Esophagus muscularis mucosa (tissue), 4 donors: ENCODE measurements at places on chromosomes 6 and 20.
A peak's percentile ranks its signal among the peaks of the same experiment; 100 is the strongest.

GRCh38 chr6:159981403-159982245, 12.7 kb downstream of the IGF2R start:
- DNase-seq = peak; percentile 74

- DNase-seq = no peak
These were observed 72.8 kb downstream of the CD83 start for GRCh38 chr6:14190191-14190928.

DNA sequence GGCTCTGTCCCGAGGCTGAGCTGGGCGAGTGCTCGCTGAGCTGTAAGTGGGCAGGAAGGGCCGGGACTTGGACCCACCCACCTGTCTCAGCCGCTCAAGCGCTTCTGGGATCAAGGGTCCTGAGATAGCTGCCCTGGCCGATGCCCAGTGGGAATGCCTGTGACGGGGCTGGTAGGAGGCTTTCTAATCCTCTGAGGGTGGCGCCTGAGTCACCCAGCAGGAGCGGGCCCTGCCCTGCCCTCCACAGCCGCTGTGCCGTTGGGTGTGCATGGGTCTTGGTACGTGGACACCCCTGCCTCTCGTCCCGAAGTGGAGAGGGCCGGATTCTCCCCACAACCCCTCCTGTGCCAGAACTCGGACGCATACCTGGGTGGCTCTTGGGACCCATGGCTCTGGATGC, 43.1 kb upstream of the GATA5 start:
- no peak for DNase-seq

DNA sequence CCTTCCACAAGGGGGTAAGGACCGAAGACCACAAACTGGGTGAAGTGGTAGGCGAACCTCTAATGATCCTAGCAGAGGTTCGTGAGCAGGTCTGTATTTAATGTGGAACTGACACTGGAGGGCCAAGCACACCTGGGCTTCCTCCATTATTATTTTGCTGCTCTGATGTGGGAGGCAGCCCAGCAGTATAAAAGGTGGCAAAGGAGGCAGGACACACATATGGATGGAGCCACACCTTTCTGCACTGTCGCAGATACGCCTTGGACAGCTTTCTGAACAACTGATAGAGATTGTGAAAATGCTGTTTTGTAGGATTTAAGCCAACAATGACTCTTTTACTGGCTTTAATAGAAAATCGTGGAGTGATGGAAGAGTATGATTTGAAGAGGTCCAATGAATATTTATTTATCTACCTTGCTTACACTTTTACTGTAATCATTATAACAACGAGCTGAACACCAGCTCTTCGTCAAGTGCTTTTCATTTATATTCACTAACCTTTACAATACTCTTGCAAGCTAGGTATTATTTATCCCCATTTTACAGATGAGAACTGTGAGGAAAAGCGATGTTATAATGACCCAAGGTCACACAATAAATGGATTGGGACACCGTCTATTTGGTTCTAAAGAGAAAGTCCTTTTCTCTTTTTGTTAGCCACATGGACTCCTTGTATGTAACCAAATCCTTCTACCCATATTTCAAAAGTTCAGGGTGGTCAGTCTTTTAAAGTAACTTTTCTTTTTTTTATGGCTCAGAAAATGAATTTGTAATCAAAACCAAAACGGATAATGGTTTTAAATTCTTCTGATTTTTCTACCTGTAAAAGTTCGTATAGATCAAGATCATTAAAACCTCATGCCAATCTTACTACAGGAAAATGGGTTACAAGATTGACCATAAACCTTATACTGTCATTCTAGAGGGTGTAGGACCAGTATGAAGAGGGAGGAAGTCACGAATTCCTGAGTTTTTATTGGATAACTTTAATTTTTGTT, 116.9 kb downstream of the UTRN start:
- DNase-seq = no peak

GRCh38 chr6:98116455-98116854, 717.9 kb upstream of the POU3F2 start:
- no peak for DNase-seq

DNA sequence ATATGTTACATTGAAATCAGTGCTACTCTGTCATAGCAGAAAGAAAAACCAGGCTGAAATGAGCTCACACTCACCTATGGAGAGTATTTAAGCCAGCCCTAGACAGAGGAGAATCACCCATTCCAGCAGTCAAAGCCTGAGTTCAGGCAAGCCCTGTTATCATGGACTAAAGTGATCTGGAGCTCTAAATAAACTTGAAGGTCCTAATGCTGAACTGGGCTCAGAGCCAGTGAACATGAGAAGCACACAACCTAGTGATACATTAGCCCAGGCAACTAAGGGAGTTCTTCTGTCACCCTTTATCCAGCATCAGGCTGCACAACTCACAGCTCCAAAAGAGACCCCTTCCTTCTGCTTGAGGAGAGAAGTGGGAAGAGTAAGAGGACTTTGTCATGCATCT, 425.0 kb downstream of the COL12A1 start:
- no peak for DNase-seq

- no peak for DNase-seq
These were observed 150.8 kb upstream of the RNF24 start for GRCh38 chr20:4165984-4166725.

DNA sequence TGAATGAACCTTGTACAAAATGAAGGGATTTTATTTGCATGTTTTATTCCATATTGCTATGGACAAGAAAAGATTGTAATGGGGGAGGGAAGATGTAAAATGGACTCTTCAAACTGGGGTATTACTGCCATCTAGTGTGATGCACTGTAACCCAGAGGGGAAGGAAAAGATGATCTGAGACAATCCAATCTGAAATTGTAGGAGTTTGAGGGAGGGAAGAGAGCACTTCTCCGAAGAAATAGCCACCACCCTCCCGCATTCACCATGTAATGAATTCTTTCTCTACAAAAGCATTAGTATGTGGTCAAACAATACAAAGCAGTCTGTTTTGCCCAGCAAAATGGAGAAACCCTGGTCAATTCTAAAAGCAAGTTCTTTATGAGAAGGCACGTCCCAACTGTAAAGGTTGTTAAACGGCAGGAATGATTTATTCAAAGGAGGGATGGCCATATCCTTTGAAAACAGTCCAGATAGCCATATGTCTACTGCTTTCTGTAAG, 679.5 kb upstream of the NRSN1 start:
- no peak for DNase-seq

- DNase-seq = no peak
These were observed 18.5 kb upstream of the ZSCAN9 start for GRCh38 chr6:28206527-28206926.

- no peak for DNase-seq
These were observed 6.8 kb downstream of the NRN1 start for GRCh38 chr6:5999688-6000608.

GRCh38 chr6:108564178-108564577, 3.5 kb downstream of the FOXO3 start:
- DNase-seq = no peak

DNA sequence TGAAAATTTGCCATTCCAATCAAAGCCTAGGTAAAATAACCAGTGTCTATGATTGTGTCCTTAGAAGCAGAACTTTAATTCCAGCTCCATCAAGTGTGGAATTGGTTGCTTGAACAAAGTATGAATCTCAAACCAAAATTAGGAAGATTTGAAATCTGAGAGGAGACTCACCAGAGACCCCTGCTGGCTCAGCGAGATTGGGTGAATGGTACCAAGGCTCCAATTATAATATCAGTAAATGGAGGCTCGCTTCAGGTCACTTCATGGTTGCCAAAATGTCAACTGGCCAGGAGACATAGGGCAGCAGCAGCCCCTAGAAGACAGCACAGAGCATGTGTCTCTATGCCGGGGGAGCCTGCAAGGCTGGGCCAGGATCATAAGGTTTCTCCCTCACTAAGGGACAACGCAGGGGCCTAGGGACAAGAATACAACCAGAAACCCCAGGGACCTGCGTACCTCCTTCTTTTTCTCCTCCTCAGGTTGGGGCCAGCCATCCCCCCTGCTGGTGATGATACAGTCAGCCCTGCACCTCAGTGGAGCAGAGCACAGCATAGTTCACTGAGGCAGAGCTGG, 14.0 kb downstream of the RBL1 start:
- no peak for DNase-seq
